ENCODE measurements at places on chromosomes 4 and X.

GRCh38 chrX:7689791-7690412 is 153.1 kb upstream of the VCX start:
- DNase-seq, result peak; percentile 20

DNA sequence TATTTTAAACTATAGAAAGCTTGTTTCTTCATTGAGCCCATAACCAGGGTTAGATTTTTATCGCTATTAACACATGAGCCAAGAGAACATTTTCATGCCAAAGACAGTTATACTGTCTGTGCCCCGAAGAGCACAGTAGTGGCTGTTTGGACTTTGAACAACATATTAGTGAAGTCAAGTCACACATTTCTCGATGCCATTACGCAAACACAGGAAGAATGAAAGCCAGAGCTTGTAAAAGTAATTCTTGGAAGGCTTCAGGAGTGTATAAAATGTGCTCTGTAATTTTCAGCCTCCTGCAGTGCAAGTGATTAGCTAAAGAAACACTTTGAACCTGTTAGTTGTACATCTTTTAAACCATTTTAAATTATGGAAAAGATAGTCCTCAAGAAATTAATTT is 590.7 kb upstream of the PITX2 start:
- no peak for DNase-seq

GRCh38 chr4:181528570-181529184 is 714.5 kb upstream of the TENM3 start:
- no peak for DNase-seq

DNA sequence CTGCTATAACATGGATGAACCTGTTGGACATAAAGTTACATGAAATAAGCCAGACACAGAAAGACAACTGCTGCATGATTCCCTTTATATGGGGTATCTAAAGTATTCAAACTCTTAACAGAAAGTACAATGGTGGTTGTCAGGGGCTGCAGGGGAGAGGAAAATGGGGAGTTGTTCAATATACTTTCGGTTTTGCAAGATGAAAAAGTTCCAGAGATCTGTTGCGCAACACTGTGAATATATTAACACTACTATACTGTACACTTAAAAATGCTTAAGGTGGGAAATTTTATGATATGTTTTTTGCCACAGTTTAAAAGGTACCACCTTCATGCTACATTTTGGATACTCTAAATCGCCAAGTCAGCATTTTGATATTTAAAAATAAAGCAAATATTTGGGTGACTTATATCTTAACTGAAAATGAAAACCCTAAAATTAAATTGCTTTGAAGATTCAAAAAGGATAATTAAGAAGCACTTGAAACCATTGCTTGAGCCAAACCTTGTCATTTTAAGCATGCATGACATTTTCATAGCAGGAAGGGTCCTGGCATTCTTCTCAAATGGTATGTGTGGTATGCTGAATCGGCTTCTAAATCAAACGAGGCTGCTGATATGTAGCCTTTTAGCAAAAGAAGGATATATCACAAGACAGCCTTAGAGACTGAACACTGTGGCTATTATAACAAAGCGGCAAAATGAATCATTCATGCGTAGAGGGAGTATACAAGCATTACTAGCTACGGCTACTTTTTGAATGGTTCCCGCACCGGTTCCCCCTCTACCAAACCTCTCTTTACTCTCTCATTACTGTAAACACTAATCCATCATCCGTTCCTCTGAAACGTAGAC is 607.1 kb upstream of the DIPK2B start:
- no peak for DNase-seq

GRCh38 chrX:134963041-134963440 is 27.8 kb upstream of the SMIM10 start:
- DNase-seq, result no peak

DNA sequence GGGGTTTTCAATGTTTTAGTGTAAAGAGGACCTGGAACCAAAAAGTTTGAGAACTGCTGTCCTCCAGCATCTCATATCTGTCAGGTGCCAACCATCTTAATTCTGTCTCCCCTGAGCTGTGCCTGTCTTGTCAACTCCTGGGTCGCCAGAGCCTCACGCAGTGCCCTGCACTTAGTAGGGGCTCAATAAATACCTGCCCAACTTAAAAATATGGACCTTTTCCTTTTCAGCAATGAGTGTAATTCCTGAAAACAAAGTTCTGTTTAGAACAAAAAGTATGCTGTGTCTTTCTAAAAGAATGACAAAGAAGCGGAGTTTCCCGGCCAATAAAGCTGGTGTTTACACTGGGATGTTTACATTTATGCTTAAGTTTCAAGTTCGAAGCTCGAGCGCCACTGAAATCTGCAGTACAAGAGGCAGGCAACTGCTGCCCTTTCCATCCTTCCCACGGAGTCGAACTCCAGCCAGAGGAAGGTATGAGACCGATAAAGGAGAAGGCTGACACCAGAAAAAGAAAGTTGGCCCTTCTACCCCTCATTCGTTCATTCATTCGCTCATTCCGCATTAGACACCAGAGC is 1.1 kb upstream of the HTATSF1 start:
- DNase-seq, result no peak

GRCh38 chrX:117538178-117539089 is 578.2 kb downstream of the KLHL13 start:
- no peak for DNase-seq

- DNase-seq, result no peak
These were observed 116.7 kb downstream of the CPXCR1 start for GRCh38 chrX:88863726-88864125.

- no peak for DNase-seq
These were observed 104.4 kb upstream of the SCML1 start for GRCh38 chrX:17632942-17633341.

- DNase-seq, result no peak
These were observed 25.5 kb upstream of the FGF5 start for GRCh38 chr4:80240976-80241375.

DNA sequence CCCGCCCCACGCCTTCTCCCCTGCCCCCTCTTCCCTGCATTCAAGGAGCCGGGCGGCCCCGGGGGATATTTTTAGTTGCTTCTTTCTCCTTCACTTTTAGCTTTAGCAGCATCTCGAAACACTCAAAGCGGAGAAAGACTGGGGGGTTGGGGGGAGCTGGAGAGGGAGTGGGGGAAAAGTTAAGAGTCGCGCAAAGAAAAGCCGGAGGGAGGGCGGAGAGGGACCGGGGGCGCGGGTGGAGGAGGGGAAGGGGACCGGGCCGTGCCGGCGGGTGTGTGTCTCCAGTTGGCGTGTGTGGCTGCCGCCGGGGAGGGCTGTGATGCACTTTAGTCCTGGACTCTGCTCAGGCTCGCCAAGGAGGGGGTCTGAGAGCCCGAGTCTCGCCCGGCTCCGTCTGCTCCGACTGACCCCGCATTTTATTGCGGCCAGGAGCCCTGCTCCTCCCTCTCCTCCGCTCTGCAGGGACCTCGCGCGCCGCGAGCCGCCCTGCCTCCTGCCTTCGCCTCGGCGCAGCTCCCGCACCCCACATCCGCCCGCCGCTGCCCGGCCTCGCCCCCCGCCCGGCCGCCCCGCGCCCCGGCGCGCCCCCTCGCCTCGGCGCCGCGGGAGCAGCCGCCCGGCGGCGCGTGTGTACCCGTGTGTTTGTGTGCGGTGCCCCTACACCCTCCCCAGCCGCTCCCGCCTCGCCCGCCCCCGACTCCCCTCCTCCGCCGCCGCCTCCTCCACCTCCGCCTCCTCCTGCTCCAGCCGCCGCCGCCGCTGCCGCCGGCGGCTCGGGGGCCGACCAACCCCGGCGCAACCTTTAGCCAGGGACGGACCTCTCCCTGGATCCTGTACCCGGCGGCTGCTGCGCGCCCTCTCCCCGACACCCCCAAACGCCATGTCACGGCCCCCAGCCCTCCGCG is 1.4 kb downstream of the ZNF827 start:
- no peak for DNase-seq

GRCh38 chr4:5409972-5410618 is 298.3 kb downstream of the EVC2 start:
- DNase-seq, result no peak

- no peak for DNase-seq
These were observed 72.5 kb downstream of the QRFPR start for GRCh38 chr4:121308328-121308663.

GRCh38 chr4:148425327-148426110 is 16.7 kb downstream of the NR3C2 start:
- DNase-seq, result no peak

GRCh38 chr4:47198791-47199190 is 167.4 kb downstream of the GABRB1 start:
- DNase-seq, result no peak

GRCh38 chr4:95524184-95524583 is 24.6 kb downstream of the UNC5C start:
- DNase-seq, result no peak

DNA sequence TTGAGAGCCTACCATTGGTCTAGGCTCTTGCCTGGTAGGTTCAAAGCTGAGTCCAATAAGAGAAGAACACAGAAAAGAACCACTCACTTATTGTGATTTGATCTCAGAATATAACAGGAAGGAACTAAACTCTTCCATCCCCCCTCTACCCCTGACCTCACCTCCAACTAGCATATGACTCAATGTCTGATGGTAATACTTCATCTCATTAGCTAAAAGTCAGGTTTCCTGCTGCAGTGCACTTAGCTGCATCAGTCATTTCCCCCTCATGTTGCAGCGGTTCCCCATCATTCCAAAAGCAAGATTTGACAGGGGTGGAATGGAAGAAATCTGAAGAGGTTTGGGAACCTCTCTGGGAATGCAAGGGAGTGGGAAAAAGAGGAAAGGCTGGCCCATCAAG is 289.5 kb downstream of the SMARCA1 start:
- no peak for DNase-seq

DNA sequence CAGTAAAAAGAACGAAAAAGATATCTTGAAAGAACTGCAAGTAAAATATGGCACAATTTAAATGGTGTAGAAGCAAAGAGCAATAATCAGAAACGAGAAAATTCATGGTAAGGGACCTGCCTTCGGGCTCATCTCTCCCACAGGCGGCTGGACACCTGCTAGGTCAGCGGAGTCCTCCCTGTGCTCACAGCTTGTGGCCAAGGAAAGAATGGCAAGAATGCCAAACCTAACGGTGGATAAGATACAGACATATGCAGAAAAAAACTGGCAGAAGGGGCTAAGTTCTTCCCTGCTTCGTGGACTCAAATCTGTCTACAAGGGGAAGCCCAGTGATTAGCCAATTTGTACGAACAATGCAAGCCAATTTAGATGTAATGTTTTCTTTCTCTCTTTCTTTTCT is 152.1 kb upstream of the VCX start:
- DNase-seq, result no peak

DNA sequence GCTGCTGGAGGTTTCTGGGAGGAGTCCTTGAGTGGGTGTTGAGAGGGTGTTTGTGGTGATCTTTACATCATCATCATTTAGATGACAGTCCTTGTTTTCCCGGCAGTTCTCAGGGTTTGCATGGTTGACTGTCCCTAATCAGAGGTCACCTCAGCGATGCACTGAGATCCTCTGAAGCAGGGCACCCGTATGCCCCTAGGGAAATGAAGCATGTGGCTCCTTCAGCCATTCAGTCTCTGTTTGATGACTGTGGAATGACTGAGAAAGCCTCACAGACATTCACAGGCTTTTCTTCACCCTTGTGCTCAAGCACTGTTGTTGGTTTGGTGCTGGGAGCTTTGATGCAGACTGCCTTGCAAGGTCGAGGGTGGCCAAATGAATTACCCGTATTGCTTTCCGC is 474.7 kb downstream of the SPRY1 start:
- no peak for DNase-seq

- peak; percentile 63 for DNase-seq
These were observed 54.9 kb downstream of the PHOX2B start for GRCh38 chr4:41693629-41694028.

- no peak for DNase-seq
These were observed 9.6 kb upstream of the IL13RA1 start for GRCh38 chrX:118717678-118718391.

DNA sequence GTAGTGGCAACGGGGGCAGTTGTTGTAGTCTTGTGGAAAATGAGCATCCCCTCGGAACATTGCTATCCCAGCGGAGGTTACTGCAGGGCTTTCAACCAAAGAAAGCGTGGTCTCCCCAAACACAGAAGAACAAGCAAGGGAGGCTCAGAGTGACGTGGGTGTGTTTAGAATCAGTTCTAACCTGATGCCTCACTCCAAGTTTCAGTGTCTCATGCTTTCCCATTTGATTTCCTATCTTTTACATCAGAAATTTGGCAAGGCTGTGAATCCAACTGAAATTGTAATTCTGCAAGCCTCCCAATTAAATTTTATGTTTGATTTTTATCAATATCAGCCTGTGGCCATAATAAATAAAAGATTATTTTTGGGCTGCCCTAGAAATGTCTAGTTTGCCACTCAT is 156.1 kb upstream of the LNX1 start:
- DNase-seq, result no peak

- no peak for DNase-seq
These were observed 38.7 kb upstream of the SLC16A2 start for GRCh38 chrX:74382613-74383012.
